Activated CD4-positive, alpha-beta T cell treated with anti-CD3 and anti-CD28 coated beads, Interleukin-2, amount 50 U/mL, for 48 hours (primary cell): ENCODE measurements at places on chromosomes 16 and 17.
A peak's percentile ranks its signal among the peaks of the same experiment; 100 is the strongest.

DNA sequence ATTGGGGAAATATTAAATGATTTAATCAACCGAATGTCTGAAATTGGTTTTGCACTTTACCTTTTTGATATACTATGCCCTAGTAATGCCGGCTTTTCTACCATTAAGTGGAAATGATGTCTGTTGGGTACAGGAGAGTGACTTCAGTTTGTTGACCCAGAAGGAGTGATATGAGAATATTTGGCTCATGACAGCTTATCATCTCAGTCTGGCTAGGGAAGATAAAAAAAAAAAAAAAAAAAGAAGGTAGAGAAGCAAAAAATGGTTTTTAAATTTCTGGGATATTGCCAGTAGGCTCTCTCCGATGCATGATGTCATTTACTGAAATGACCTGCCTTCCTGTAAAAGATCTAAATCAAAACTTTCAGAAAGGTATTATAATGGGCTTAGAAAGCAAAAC, 69.0 kb downstream of the CNTNAP4 start:
- no peak for DNase-seq

GRCh38 chr17:57375770-57376225, 119.5 kb downstream of the MSI2 start:
- DNase-seq, result no peak

DNA sequence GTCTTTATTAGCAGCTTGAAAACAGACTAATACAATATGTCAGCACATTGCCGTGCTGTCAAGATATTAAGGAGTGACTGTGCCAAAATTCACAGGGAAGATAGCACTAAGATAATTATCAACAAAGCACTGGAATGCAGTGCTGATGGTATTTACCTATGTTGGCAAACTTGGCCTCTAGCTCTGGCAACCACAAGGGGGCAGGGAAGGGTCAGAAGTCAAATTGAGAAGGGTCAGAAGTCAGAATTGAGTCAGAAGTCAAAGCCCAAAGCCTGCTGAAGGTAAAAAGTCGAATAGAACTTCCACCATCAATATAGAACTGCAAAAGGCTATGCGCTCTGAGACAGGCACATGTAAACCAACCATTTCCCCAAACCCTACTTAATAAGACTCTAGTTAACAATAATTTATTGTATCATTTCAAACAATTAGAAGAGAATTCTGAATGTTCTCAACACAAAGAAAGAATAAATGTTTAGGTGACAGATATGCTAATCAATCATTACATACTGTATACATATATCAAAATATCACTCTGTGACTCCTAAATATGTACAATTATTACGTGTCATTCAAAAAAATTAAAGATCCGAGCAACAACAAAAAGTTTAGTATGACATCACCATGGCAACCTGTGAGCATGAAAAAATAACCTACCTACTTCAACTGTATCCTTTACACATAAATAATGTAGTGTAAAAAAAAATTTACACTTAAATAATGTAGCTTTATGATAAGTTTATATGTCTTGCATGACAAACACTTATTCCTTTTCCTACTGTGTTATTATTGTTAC, 916.1 kb downstream of the KCNJ2 start:
- DNase-seq, result peak; percentile 5

DNA sequence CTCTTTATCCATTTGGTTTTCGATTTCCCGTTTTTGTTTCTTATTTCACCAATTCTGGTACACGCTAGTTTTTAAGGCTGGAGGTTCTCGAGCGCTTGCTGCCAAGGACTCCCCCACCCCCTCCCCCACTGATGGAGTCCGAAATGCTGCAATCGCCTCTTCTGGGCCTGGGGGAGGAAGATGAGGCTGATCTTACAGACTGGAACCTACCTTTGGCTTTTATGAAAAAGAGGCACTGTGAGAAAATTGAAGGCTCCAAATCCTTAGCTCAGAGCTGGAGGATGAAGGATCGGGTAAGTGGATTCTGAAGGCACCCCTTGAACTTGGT, 825 bp downstream of the RPTOR start:
- DNase-seq, result no peak

DNA sequence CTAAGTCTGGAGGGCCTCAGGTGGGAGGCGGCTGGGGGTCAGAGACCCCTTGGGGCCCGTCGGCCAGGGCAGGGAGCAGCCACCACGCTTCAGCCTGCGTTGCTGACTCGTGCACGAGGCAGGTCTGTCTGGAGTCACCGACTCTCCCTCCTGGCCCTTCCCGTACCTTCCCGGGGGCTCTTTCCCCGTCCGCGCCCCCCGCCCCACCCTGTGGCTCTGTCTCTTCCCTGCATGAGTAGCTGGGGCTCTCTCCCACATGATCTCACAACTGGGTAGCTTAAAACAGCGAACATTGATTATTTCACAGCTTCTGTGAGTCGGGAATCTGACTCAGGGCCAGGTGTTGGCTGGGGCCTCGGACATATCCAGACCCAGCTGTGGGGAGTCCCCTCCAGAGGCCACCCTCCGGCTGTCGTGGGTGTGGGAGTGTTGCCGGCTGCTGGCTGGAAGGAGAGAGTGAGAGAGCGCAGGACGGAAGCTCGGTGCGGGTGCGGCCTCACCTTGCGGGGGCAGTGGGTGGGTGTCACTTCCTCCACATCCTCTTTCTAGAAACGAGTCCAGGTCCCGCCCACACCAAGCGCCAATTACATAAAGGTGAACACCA, 17.3 kb downstream of the BAHCC1 start:
- peak; percentile 63 for DNase-seq

DNA sequence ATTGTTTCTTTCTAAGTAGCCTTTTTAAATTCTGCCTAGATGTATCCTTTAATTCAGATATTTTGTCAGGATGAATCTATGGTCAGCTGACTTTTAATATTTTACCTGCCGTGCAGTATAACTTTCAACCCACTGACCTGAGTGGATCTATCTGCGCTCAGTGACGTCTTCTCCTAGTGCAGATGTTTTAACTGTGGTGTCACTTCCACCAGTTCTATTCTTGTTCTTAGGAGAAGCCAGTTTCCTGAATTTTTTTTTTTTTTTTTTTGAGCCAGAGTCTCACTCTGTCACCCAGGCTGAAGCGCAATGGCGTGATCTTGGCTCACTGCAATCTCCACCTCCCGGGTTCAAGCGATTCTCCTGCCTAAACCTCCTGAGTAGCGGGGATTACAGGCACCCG, 5.0 kb upstream of the TM4SF5 start:
- DNase-seq, result no peak

GRCh38 chr16:89969741-89970410, 21.3 kb downstream of the DEF8 start:
- no peak for DNase-seq

DNA sequence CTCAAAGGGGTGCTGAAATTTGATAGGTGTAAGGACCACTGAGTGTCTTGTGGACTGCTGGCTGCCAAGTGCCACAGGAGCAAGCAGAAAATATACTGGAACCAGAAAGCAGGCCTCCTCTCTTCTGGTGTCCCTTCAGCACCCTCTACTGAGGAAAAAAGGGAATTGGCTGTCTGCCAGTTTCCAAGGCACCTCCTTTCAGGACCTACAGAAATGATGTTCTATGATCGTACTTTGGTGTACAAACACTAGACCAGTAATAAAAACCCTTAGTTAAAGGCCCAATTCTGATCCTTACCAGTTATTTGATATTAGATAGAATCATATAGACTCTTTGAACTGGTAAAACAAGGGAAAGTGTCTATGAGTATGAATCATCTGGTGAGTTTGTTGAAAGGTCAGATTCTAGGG, 35.8 kb upstream of the BCAS3 start:
- DNase-seq, result peak; percentile 27

DNA sequence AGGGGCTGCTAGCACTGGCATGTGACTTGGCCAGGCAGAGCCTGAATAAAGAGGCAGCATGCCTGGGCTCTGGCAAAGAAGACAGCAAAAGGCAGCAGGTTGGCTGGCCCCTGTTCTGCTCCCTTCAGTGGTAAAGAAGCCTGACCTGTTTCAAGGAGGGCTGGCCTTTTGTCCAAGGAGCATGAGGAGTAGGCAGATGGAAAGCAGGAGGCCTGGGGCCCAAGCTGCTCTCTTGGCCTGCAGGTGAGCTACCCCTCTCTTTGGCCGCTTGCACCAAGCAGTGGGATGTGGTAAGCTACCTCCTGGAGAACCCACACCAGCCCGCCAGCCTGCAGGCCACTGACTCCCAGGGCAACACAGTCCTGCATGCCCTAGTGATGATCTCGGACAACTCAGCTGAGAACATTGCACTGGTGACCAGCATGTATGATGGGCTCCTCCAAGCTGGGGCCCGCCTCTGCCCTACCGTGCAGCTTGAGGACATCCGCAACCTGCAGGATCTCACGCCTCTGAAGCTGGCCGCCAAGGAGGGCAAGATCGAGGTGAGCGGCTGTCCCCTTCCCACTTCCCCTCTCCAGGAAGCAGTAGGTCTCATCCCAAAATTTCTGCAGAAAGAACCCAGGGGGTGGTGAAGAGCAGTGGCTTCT, 8.0 kb downstream of the TRPV2 start:
- no peak for DNase-seq

DNA sequence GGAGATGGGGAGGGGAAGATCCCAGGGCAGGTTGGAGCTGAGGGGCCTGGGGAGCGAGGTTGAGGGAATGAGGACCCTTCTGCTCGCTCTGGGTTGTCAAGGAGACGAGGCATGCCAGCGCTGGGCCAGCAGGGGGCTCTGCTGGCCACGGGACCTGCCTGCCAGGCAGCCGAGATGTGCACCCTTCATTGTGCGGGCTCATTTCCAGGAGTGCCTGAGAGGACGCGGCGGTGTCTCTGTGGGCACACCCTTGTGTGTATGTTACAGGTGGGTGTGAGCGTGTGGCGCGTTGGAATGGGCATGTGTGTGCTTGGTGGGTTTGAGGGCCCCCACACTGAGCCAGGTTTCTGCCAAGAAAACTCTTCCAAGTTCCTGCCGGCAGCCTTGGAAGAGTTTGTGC, 15.9 kb downstream of the ARHGAP23 start:
- DNase-seq, result peak; percentile 61

DNA sequence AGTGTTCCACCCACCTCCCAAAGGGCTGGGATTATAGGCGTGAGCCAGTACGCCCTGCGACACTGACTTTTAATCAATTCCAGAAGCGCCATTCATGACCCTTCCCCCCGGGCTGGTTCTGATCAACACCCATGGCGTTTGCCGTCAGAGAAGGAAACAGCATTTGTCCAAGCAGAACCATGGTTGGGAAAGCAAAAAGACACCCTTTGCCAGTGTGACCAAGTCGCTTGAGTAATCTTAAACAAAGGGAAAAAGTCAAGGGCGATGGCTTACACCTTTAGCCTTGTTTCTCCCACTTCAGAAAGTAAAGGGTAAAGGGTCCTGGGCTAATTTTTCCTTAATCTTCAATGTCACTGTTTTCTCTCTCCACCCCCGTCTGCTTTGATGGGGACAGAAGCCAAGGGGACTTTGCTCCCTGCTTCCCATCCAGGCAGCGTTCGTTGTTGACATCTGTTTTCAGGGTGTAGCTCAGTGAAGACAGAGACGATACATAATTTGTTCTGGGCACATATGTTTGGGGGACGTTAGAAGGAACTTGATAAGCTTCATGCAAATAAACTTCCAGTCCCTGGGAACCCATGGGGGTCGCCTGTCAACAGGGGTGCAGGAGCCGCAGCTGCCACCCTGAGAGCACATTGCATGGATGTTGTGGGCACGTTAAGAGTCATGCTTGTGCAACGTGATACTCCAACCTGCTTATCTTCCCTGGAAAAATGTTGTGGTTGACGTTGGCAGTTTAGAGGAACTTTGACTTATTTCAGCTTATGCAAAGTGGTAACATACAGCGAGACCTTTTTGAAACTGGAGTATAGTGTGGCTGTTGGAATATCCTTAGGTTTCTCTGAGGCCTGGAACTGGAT, 50.6 kb upstream of the TANGO6 start:
- no peak for DNase-seq

- DNase-seq, result no peak
Measured at GRCh38 chr17:3998436-3998835, 34.2 kb upstream of the ATP2A3 start.

- DNase-seq, result no peak
Measured at GRCh38 chr16:56558024-56558747, 6.7 kb upstream of the MT4 start.

DNA sequence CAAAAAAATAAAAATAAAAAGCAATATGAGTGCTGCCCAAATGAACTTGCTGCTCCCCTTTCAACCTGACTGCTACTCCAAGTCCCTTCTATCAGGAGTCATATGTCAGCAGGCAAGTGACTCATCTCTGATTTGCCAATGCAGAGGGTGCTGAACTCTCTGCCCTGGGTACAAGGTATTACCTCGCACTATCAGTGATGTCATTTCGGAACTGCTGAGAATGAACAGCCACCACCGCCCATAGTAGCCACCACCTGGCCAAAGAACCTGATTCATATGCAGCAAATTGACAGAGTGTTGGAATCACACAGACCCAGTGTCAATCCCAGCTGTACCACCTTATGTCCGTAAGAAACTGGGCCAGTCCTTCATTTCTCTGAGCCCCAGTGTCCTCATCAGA, 31.2 kb downstream of the LYRM9 start:
- DNase-seq, result no peak

DNA sequence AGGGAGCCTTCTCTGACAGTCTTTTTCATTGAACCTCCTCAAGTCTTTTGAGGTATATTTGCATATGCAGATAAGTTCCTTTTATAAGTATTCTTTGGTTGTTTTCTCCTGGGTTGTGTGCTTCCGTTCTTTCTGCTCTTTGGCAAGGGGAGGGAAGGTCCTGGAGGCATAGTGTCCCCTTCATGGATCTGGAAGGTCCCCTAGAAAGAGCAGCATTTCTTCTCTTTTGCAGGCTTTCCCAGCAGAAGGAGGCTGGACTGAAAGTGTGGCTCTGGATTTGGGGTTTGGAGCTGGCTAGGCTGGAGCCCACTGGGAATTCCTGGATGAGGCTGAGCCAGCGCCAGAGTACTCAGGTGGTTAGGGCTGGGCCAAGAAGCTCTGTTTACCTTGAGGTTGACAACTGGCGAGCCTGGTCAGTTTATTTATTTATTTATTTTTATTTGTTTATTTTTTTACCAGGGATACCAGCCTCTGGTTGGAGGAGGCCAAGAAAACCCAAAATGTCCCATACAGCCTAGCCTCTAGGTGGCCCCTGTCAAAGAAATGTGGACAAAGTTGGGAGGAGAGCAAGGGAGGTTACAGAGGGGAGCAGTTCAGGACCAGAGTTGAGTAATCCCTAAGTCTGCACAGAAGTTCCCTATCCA, 5.4 kb upstream of the TOP2A start:
- no peak for DNase-seq

- DNase-seq, result no peak
Measured at GRCh38 chr17:11242411-11242810, 1.4 kb downstream of the SHISA6 start.

- no peak for DNase-seq
Measured at GRCh38 chr16:9580025-9580424, 488.6 kb downstream of the HAPSTR1 start.

- DNase-seq, result peak; percentile 55
Measured at GRCh38 chr16:21301168-21301894, 23.2 kb upstream of the CRYM start.

GRCh38 chr17:73592501-73592961, 51.7 kb downstream of the SDK2 start:
- DNase-seq, result peak; percentile 25

- DNase-seq, result no peak
Measured at GRCh38 chr16:79480929-79481328, 119.6 kb downstream of the MAF start.

- DNase-seq, result no peak
Measured at GRCh38 chr16:87076331-87076949, 240.8 kb downstream of the C16orf95 start.

- no peak for DNase-seq
Measured at GRCh38 chr16:789191-789850, 901 bp downstream of the CHTF18 start.
